Activated CD4-positive, alpha-beta T cell treated with anti-CD3 and anti-CD28 coated beads for 36 hours (primary cell): ENCODE measurements at places on chromosomes 7 and 10. TPM values are rescaled to one million over a fixed set of nuclear protein-coding genes. Genes with fewer than 3 reads are reported as not detected.

GRCh38 chr7:108062250-108063014 lies 59.5 kb upstream of the LAMB1 start:
- DNase-seq: no peak

DNA sequence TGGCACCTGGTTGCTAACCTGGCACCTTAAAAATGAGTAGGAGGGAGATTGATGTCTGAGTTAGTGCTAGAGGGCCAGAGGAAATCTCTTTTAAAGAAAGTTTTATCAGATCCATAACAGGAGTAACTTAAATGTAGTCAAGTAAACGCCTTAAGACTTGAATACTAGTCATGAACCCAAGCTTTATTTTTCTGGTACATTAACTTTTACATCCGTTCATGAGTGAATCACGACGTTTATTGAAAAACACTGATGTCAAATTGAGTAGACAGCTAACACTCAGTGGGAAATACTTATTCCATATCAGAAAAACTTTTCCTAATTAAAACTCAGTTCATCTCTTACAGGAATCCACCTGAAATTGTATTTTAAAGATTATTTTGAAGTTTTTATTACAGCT lies 6.9 kb upstream of the LAMB1 start:
- no peak for DNase-seq

DNA sequence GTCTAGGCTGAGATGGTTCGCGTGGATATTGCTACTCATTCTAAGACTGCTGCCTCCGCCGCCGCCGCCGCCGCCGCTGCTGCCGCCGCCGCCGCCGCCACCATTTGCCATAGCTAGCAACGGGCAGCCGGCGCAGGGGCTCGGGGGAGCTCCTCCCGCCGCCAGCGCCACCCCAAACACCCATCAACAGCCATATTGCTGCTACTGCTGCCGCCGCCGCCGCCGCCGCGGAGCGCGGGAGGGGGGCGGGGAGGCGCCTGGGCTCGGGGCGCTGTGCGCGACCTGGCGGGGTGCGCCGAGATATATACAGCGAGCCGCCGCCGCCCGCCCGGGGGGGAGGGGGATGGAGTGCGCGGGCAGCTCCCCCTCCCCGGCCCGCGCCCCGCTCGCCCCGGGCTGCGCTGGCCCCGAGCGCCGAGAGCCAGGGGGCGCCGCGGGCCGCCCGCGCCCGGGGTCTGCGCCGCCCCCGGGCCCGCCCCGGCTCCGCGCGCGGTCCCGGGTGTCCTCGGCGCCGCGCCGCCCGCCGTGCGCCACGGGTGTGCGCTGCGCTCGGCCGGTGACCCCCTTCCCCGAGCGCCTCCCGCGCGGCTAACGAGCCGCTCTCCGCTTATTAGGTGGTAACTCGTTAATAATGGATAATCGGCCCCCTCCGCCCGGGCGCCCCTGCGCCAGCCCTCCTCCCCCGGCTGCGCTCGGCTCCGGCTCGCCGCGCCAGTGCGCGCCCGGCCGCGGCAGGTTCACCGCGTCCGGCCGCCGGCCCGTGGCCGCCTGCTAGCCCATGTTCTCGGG lies at the start of gene KCNMA1:
TSS of gene KCNMA1 (minus strand) at position 277 of the 789 bp plus-strand sequence.
- peak; percentile 31 for DNase-seq

DNA sequence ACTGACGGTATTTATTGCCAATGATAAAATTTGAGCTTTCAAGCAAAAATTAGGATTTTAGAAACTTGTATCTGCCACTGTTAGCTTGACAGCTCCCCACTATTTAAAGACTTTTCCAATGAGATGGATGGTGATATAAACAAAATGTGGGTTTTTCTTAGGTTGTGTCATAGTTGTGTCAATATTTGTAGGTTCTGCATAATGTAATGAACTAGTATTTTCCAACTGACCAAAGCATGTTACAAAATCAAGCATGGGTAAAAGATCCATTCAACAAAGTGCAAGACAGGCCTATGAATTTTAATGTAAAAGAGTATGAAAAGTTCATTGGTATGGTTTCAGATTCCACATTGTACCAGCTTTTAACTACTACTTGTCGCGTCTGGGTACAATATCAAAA lies 165.6 kb downstream of the SKAP2 start:
- DNase-seq: no peak

DNA sequence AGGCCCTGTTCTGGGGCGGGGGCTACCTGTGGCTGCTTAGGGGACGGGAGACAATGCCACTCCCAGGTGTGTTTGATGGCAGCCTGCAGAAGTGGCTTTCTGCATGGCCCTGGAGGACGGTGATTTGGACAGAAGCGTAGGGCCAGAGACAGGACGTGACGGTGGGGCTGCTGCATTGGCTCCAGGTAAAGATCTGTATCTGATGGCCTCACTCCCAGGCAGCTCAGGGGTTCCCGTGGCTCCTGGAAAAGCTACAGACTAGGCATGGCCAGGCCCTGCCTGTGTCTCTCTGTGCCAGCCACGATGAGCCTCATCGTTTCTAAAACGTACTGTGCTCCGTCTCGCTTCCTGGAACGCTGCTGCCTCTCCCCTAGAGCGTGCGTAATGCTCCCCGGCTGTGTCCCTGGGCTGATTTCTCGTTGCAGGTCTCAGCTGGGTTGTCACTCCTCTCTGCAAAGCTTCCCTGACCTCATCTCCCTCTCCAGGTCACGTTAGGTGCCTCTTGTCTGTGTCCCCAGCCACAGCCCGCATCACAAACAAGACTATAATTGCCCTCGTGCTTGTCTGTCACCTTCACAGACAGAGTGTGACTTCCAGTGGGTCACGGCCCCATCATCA lies 12.6 kb downstream of the GTF2IRD1 start:
- no peak for DNase-seq

DNA sequence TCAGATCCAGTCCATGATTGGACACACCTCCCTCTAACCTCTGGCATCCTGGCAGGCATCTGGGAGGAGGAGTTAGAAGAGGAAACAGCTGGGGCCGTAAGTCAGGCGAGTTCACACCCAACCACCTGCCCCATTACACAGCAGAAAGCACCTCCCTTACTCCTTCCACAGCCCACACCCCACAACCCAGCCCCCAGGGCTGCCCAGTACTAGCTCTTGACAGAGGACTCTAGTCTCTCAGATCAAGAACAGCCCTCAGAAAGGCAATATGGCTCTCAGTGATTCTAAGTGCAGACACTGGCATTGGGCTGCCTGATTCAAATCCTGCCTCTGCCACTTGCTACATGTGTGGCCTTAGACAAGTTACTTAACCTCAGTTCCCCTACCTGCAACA lies 34.1 kb downstream of the KCNMA1 start:
- no peak for DNase-seq

BCL7B gene
- total RNA-seq: 43.2 TPM

GPAM gene
- 7.5 TPM for total RNA-seq

DNA sequence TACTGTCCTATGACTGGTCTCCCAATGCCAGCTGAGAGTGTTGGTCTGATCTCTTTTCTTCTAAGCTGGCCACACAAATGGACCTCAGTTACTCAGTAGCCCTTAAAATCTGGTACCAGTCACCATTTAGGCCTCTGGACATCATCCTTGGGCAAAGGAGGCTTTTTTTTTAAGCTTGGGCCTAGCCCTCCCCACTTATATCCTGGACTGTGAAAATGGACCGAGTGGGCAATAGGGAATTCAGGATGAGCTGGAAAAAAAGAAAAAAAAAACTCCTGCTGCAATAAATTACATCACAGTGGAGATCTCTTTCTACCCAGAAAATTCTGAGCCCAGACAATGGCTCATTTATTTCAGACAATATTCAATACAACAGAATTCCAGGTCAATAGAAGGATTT lies 68.4 kb downstream of the PARP12 start:
- no peak for DNase-seq

DNA sequence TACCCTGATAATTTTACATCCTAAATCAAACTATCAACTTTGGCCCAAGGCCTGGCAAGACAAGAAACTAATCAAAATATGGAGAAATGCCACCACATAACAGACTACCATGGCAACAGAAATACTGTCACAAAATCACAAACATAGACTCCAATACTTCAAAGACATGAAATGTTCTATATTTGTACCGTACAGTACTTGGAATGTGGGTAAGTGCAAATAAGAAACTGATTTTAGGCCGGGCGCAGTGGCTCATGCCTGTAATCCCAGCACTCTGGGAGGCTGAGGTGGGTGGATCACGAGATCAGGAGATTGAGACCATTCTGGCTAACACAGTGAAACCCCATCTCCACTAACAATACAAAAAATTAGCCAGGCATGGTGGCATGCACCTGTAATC lies 9.2 kb downstream of the TNPO3 start:
- no peak for DNase-seq

DNA sequence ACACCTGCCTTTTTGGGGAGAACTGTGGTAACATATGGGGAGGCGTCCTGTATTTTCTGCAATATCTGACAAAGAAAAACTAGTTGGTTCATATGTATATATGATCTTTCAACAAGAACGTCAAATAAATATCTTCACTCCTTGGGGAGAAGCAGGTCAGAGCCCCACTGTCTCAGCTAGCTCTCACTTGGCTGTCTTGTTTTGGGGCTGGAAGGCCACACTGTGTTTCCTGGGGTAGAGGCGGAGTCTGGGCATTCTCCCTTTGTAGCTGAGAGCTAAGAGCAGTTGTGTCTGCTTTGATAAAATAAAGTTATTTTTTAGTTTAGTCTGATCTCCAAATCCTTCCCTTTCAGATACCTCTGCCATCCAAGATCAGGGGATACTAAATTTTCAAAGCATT lies 83.9 kb upstream of the IGFBP3 start:
- no peak for DNase-seq

DNA sequence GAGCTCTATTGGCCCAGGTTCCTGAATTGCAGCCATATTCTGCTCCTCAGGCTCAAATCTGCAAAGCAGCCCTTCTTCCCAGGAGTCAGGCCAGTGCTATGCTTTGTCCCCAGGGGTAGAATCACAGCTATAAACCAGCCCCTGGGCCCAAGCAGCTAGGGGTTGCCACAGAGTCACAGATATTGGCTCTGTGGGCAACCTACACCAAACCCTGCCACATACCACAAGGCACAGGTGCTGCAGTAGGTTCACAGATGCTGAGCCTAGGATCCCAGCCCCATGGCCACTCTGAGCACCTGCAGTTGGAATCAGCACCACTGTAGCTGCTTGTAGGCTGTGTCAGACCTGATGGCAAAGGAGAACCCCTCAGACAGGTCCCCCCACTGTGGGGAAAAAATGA lies 43.1 kb upstream of the CAMK2B start:
- DNase-seq: no peak

LAMTOR4 gene
- 120 TPM for total RNA-seq

LRRC4 gene
- 0.50 TPM for total RNA-seq

- no peak for DNase-seq
Measured at GRCh38 chr7:3655635-3656034, 354.6 kb downstream of the SDK1 start.

GRCh38 chr7:104228442-104228841 lies 20.6 kb upstream of the ORC5 start:
- no peak for DNase-seq

DNA sequence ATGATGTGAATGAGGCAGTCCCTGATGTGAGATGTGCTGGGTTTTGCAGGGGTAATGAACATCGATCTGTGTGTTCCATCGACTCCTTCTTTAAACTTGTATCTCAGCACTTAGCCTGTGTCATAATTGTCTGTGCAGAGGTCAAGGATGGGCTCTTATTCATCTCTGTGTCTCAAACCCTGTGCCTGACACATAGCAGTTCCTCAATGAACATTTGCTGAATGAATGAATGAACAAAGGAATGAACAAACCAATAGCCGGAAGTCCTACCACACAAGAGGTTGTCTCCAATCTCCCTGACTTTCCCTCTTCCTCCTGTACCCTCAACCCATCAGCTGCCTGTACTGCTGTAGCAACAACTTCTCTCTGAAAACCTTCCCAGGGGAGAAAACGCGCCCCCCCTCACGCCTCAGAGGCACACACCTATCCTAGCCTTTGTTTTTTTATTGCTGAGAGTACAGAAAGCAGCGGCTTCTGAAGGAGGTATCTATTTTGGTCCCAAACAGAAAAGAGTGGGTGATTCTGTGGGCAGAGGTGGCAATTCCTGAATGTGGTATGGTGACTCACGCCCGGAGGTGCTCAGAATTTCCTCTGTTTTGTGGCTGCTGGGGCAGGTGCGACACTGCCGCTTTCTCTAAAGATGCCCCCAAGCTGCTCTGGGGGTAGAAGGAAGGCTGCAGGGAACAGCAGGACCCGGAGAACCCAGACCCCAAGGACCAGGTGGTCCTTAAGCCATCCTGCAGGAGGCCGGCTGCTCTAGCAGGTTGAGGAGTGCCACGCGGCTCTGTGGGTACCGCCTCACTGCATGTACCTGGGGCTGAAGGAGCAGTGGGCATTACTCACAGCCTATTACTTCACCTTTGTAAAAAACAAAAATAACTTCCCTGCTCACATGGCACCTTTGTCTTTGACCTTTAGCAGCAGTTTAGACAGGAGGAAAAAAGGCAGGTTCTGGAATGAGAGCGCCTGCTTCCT lies 9.6 kb downstream of the IL2RA start:
- DNase-seq: peak; percentile 91

GRCh38 chr7:70271617-70272081 lies 673.4 kb downstream of the AUTS2 start:
- DNase-seq: no peak

DNA sequence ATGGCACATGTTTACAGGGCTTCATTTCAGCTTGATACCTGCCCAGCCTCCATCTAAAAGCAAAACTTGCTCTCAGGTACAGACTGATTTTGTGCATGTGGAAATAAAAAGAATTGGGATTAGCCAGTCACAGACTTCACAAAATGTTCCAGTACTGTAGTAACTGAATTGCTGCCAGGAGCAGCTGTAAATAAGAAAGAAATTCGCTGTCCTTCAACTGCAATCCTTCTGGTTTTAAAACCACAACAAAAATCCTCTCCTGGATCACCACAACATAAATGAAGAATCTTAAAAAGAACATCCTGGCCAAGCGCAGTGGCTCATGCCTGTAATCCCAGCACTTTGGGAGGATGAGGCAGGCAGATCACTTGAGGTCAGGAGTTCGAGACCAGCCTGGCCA lies 3.9 kb upstream of the MIOS start:
- no peak for DNase-seq

PNLIP gene
- not detected for total RNA-seq

DNA sequence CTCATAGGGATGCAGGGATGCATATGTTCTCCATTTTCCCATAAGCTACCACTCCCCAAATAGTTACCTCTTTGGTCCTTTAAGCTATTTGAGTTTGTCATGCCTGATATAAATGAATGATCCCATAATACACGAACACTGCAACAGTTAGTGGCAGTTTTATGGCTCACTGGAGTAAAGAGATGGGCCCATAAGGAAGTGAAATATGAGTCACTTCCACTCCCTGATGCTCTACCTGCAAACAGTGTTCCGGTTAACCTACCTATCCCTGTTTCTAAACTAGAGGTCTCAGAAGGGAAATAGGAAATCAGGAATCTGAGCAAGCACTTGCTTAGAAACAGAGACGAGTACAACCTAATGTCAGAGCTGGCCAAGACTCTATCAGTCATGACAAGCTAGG lies 71.7 kb downstream of the CALD1 start:
- DNase-seq: no peak

WEE2 gene
- not detected for total RNA-seq

CPA2 gene
- not detected for total RNA-seq

GRCh38 chr7:12554872-12555271 lies 15.6 kb upstream of the SCIN start:
- DNase-seq: no peak

TMEM184A gene
- total RNA-seq: 0.14 TPM

GRCh38 chr10:133438711-133439273 lies 14.4 kb upstream of the SPRN start:
- DNase-seq: no peak
